ENCODE measurements at places on chromosomes 6 and 20.
A peak's percentile ranks its signal among the peaks of the same experiment; 100 is the strongest.

DNA sequence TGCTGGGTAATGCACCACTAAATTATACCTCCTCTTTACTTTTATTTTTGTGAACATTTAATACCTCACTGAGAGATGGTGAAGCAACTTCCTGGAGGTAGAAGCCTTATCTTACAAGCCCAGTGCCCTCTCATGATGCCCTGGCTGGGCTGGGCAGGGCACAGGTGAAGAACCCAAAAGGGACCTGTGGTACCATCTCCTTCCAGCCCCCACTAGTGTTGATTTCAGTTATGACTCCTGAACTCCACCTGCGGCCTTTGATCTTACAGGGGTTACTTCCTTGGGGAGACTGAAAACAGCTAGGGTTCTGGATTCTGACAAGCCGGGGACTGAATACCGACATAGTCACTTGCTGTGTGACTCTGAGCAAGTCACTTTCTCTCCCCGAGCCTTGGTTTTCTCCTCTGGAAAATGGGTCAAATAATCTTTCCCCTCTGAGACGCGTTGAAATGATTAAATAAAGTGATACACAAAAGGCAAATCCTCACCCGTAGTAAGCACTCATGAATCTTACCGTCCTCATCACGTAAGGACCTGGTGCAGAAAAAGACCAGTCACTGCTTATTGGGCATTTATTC lies 1.2 kb downstream of the SLC13A3 start:
- DNase-seq, result no peak

- no peak for DNase-seq
Measured at GRCh38 chr20:11686820-11687543, 230.7 kb upstream of the BTBD3 start.

GRCh38 chr6:87066449-87067333 lies 28.2 kb downstream of the CGA start:
- DNase-seq, result no peak

DNA sequence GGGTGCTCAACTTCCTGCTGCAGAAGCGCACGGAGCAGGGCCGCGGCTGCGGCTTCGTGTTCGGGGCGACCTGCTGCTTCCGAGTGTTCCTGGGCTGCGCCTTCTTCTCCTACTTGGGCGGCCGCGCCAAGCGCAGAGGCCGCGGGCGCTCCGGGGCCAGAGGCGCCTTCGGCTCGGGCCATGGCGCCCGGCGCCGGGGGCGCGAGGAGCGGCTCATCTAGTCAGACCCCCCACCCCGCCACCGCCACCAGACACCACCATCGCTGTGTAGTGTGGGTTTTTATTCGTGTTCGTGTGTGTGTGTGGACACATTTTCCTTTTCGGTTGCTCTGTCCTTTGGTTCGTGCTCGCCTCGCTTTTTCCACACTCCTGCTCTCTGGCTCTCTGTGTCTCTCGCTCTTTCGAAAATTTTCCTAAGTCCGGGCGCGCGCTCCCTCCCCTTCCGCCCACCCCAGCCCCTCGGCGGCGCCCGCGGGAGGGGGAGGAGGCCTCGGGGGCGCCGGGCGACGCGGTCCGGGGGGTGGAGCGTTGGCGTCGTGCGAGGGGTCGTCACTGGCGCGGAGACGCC lies 38.1 kb downstream of the GNAS start:
- DNase-seq, result peak; percentile 51

DNA sequence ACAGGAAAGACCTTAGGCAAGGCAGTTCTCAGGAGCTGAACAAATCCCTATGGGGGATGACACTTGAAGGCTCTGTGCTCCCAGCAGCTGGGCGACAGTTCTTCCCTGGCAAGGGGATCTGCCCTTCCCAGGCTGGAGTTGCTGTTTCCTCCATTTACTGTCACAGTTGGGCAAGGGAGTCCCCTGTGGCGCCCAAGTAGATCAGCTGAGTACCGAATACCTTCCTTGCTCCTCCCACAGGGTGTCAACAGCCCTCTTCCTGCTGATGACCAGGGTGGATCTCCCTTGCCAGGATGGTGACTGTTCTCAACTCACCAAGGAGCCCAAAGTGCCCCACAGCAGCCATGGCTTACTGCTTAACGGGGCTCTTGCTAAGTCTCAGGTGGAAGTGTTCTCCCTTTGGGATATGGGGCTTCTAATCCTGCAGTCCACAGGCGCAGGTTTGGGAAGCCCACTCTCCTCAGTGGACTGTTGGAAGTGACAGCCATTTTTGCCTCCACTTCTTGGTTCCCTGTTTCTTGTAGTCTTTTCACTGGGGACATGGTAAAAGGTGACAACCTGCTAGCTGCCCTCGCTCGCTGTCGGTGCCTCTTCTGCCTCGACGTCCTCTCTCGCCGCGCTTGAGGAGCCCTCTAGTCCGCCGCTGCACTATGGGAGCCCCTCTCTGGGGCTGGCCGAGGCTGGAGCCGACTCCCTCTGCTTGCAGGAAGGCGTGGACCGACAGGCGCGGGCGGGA lies 5.7 kb upstream of the PSMG4 start:
- DNase-seq, result no peak

DNA sequence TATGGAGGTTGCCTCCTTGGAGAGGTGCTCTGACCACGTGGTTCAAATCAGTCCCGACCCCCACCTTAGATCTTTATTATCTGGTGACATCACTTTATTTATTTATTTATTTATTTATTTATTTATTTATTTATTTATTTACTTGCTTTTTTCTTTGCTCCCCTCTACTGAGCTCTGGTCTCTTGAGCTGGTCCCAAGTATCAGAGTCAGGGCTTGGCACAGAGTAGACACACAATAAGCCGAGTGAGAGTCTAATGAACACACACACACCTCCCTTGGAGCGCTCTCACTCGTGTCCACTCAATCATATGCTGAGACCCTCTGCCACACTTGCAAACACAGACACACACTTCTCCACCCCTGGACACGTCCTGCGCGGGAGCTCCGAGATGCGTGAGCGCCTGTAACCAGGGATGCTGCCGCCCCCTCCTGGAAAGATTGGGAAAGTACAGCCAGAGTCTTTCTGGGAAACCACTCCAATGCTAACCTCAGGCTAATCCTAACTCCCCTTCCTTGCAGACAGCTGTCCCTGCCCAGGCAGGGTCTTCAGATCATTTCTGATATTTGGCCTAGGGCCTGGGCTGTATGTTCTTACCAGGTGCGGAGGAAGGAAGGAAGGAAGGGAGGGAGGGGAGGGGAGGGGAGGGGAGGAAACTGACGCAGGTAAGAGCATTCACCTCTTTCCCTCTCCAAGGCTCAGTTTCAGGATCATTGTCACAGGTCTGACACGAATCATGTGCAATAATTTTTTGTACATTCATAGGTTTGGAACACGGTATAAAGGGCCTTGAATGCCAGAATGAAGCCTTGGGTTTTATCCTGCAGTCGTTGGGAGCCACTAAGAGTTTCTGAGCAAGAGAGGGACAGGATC lies 70.9 kb downstream of the STK35 start:
- peak; percentile 47 for DNase-seq

DNA sequence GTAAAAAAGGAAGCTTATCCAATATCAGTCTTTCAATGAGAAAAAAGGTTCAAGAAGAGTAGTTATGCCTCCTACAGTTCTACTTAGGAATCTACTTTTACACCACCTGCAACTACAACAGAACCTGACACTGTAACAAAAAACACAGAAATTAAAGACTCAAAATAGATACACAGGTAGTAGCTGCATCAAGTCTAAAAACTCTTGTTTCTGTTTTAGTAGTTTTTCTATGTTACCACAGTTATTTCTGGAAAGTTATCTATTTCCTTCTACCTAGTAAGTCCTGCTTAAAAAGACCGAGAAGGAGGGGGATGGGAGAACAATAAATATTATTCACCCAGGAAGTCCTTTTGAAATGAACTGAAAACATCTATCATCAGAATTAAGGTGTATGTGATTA lies 52.5 kb downstream of the ATG5 start:
- no peak for DNase-seq

GRCh38 chr6:51514748-51515402 lies 572.5 kb downstream of the PKHD1 start:
- DNase-seq, result no peak

GRCh38 chr20:54107600-54108325 lies 37.4 kb upstream of the BCAS1 start:
- DNase-seq, result no peak

- DNase-seq, result no peak
Measured at GRCh38 chr6:43180058-43180457, 1.9 kb upstream of the CUL9 start.

- no peak for DNase-seq
Measured at GRCh38 chr6:12844284-12845223, 128.0 kb downstream of the PHACTR1 start.

- no peak for DNase-seq
Measured at GRCh38 chr6:154611847-154612246, 101.4 kb upstream of the CNKSR3 start.

DNA sequence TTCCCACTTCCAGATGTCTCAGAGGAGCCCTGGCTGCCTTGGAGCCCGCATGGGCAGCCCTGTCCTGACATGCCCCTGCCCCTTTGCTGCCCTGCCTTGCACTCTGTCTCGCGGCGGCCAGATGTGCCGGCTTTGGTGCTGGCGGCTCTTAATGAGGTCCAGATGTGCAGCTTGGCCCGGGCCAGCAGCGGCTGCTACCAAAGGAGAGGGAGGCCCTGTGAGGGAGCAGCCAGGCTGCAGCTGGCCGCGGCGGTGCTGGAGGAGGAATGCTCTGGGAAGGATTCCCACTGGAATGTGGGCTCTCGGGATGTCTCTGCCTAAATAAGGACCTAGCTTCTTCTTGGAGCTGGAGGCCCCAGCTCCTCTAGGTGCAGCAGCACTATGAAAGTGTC lies 72.4 kb downstream of the FGD2 start:
- DNase-seq, result no peak

DNA sequence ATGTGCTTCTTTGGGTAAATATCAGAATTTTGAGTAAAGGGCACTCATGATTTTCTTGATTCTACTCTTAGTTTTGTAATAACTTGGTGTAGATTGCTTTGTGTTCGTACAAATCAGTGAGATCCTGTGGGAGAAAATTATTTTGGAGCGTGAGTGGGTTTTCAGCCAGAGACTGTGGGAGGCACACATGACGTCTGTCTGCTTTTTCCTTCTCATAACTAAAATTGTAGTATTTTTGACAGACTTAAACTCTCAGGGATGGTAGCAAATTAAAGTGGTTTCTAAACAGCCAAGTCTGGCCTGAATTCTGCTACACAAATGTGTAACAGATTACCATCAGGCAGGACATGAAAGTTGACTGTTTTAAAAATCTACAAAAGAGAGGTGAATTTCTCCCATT lies 222.6 kb downstream of the OTOR start:
- no peak for DNase-seq

- no peak for DNase-seq
Measured at GRCh38 chr20:41005361-41005729, 23.3 kb upstream of the TOP1 start.

DNA sequence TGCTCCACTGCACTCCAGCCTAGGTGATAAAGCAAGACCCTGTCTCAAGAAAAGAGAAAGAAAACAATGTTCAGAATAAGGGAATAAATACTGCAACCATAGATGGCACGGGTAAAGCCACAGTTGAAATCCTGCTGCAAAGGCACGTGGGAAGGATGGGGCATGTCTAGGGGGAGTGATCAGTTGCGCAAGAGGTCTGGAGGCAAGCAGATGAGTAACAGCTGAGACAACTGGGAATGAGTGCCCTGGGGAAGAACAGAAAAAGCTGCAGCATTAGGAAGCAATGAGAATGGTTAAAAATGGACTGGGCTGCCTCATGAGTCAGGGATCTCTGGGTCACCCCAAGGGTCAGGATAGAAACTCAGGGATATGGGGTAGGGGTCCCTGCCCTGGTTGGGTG lies 96.3 kb downstream of the GMPR start:
- DNase-seq, result no peak
